ENCODE measurements at places on chromosomes 6 and 20. TPM values are rescaled to one million over a fixed set of nuclear protein-coding genes. Genes with fewer than 3 reads are reported as not detected.

DNA sequence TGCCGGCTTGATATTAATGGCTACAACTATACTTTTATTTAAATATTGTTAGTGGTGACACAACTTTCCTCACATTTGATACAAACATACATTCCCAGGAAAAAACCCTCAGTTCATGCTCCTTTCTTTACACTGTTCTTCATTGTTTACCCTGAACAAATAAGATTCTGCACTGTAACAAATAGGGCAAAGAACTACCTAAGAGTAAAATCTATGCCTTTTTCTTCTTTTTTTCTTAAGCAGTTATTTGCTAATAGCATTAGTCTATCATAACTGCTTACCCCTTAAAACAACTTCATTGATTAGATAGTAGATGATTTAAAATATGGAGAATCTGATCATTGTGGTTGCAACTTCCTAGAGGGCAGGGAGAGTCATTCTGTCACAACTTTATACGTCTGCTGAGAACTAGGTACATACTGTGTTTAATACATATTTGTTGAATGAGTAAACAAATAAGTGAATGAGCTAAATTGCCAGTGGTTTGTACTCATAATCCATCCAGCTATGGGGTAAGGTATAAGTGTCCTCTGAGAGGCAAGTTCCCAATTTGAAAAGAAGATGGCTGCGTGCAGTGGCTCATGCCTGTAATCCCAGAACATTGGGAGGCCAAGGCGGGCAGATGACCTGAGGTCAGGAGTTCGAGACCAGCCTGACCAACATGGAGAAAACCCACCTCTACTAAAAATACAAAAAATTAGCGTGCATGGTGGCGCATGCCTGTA is 161.0 kb downstream of the CDK19 start:
- DNase-seq: no peak

GRCh38 chr20:24522452-24523330 is 53.3 kb downstream of the SYNDIG1 start:
- no peak for DNase-seq

GRCh38 chr6:46276576-46277142 is 105.9 kb upstream of the ENPP5 start:
- no peak for DNase-seq

GRCh38 chr6:22248513-22249308 is 48.1 kb downstream of the PRL start:
- DNase-seq: no peak

The TBC1D7 gene
- total RNA-seq: 29.7 TPM

Data from natural killer cell (primary cell).